ENCODE measurements at places on chromosomes 4 and X.

- no peak for DNase-seq
These were observed 338.1 kb upstream of the SLIT2 start for GRCh38 chr4:19913650-19914049.

DNA sequence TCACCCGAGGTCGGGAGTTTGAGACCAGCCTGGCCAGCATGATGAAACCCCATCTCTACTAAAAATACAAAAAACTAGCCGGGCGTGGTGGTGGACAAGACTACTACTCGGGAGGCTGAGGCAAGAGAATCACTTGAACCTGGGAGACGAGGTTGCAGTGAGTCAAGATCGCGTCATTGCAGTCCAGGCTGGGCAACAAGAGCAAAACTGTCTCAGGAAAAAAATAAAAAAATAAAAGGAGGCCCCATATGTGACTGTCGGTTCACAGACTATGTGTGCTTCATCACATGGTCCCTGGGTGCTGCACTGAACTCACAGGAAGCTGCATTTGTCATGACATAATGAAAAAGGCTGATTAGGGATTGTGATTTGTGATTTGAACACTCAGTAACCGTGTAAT is 6.4 kb downstream of the TRIML1 start:
- DNase-seq, result no peak

DNA sequence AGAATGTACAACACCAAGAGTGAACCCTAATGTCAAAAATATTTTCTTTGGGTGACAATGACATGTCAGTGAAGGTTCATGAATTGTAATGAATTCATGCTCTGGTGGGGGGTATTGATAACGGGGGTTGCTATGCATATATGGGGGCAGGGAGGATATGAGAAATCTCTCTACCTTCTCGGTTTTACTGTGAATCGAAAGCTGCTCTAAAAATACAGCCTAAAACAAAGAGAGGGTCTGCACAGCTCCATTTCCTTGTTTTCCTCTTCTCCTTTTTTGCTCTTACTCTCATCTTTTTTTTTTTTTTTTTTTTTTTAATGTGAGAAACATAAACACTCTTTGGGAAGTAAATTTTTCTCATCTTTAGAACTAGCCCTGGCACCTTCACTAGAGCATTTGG is 85.8 kb downstream of the DCTD start:
- no peak for DNase-seq

DNA sequence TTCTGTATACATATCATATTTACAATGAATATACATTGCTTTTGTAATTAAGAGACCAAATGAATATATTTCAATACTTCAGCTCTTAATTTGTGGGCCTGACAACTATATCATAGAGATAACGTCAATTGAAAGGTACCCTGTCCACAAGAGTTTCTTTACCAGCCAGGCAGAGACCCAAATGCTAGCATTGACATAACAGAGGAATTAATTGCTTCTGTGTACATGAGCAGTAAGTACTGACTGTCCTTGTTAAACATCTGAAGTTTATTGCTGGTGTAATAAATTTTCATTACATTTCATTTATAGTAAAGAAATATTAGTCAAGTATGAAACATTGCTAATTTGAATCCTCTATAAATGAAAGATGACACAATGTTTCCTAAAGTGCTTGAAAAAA is 910.8 kb downstream of the CCSER1 start:
- DNase-seq, result no peak

All from fibroblast of the conjunctiva (primary cell).